Smooth muscle cell of the brain vasculature (primary cell): ENCODE measurements at places on chromosomes 2 and 18.

DNA sequence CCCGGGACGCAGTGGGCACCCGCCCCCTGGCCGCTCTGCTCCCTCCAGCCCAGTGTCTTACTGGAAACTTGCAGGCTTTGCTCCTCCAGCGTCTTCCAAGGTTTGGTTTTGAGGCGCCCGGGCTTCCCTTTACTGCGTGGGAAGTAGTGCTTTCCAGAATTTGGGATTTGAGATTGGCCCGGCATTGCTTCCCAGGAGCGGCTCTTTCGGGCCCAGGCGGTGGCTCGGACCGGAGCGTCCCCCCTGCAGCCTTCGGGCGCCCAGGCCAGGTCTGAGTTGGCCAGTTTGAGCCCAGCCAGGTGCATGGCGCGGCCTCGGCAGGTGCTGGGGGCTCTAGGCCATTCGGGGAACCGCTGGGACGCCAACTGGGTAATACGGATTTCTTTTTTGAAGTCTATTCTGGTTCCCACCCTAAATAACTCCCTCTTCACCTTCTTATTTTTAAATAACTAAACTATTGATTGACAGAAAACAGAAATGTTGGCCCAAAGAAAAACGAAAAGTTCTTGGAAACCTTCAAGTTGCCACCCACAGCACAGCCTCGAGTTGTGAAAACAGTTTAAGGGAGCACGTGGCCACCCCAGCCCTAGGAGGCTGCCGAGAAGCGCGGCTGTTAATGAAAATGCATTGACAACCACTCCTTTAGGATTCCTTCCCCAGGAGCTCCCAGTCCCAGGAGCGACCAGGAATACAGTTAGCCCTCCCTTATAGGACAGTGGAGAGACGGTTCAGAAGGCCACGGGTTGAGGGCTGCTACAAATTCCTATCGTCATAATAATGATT lies 766 bp downstream of the SNTG2 start:
- DNase-seq = no peak

- no peak for DNase-seq
These were observed 125.1 kb upstream of the EPAS1 start for GRCh38 chr2:46171996-46172546.

- no peak for DNase-seq
These were observed 592.9 kb downstream of the SUCLG1 start for GRCh38 chr2:83866211-83866610.

DNA sequence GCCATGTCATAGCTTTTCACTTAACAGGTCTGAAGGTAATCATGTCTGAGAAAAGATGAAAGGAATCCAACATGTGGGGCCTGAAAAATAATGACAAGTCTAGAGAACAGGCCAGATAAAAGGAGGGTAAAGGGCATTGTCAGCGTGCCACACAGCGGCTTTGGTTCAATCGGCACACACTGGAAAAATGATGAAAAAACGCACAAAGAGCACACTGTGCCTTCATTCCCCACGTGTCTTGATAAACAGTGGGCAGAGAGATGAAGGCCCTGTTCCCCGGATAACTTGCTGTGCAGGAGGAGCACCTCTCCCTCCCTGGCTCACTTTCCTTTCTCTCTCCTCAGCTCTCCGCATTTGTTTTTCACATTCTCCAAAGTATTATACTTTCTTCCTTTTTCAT lies 766.3 kb downstream of the TDRD15 start:
- no peak for DNase-seq

DNA sequence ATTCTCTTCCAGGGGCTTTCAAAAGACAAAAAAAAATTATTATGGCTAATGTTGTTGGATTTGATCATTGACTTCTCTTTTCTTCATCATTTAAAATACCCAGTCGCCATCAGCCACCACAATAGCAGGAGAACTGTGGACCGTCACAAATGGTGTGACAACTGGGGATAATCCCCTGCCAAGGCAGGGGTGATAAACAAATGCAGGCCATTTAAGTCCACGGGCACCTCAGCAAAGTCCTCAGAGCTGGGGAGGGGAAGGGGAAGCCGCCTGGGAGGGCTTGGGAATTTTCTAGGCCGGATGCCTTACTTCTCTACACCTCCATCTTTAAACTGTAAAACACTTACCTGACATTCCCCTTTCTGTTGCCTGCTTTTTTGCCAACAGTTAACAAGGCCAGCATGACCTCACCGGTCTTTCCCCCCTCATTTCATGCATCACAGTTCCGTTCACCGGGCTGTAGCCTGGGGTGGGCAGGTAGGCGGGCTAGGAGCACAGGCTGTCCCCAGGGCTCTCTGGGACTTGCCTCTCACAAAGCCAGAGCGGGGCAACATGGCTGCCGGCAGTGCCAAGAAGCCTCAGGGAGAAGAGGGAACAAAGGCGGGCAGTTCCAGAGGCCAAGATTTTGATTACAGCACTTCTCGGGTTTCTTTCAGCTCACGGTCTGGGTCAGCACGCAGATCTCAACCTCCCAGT lies 820.4 kb downstream of the BCL11A start:
- DNase-seq = no peak

DNA sequence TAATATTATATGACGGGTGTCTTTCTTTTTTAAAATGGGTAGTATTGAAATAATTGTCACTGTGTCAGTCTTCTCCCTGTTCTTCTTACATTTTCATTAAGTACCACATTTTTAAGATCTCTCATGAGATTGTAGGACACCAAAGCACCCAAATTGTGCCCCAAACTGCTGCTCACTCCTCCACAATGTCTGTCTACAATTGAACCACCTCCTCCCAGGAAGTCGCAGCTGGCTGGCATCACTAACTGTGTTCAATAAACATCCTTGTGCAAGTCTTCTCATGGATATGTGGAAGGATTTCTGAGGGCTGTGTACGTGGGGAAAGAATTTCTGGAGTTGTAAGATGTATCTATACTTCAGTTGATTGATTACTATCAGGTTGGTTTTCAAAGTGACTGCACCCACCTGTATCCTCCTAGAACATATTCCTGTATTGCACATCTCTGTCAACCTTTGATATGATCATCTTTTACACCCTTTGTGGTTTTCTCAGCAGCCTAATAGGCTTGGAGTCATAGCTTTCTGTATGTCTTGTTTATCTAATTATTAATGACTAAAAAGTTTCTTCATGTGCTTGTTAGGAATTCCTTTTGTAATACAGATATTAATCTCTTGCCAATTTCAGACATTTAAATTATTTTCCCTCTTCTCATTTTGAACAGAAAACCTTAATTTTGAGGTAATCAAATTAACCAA lies 774.9 kb downstream of the RNF144A start:
- DNase-seq = no peak

- no peak for DNase-seq
These were observed 35.5 kb downstream of the GKN2 start for GRCh38 chr2:68917034-68917718.

GRCh38 chr2:105180491-105180972 lies 61.0 kb upstream of the GPR45 start:
- no peak for DNase-seq

DNA sequence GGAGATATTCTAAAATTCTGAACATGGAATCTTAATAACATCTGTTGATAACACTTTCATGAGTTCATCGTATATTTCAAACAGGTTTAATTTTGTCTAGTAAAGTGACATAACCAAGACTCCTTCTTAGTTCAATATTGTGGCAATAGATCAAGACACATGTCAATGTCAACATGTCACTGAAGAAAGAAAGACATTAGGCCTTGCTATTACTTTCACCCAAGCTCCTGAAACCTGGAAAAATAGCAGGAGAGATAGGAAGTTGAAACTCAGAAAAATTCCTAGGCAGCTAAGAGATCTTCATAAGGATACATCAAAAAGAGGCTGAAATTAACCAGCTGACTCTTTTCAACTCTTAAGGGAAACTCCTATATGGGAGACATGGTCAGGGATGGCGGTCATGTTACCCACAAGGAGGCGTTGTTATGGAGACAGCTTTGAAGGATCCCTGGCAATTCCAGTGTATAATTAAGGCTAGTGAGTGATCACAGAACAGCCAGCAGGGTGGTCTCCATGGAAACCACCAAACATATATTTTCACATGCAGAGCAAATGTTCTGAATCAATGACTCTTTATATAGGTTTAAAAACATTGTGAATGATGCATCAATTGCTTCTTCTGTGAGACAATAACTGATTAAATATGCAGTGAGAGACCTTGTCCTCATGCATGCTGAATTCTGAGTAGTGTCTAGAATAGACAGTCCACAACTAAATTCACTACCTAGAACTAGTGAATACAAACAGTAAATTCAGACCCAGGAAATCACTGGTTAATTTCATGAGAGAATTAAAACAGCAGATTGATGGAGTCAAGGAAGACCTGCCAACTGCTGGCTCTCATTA lies 115.3 kb upstream of the RIOK3 start:
- DNase-seq = no peak

- DNase-seq = no peak
These were observed 16.8 kb upstream of the RHOB start for GRCh38 chr2:20430035-20430434.

- peak; percentile 74 for DNase-seq
These were observed 2.3 kb upstream of the NR4A2 start for GRCh38 chr2:156334496-156335478.

- no peak for DNase-seq
These were observed 11.4 kb upstream of the GALNT5 start for GRCh38 chr2:157245846-157246764.

DNA sequence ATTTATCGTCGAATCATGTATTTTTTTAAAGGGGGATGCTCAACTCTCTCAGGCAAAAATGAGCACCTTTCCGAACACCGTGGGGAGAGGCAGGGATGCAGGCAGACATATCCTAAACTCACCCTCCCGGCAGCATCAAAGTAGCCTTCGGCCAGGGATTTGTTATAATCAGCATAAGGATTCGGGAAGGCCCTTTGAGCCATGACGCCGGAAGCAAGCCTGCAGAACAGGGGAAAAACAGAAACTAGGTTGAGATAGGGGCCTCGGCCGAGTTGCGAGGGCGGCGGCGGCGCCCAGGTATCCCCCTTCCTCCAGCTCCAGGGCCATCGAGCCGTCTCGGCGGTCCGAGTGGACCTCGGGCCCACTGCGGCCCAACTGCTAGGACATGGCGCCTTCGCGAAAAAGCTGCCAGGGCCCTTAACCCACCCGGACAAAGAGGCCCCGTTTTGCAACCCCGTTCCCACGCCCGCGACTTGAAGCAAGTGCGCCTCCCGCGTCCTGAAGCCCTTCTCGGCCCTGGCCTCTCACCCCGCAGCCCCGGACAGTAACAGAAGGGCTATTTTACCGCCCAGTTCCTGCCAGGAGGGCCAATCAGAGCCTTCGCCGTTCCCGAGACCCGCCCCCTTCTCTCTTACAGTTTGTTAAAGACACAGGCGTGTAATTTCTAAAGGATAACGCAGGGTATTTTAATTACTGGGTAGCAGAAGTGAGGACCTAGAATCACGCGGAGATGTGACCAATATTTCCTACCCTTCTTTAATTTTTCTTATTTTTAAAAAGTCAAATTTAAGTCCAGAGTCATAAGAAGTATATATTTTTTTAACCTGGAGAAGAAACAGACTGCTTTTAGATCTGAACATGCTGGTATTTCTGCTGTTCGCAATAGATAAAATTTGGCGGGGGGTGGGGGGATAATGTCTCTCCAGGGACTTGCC lies at the start of gene LANCL1:
TSS of gene LANCL1 (minus strand) at position 566 of the 935 bp plus-strand sequence. CDS start at position 203, 363 bp downstream.
- DNase-seq = peak; percentile 74

DNA sequence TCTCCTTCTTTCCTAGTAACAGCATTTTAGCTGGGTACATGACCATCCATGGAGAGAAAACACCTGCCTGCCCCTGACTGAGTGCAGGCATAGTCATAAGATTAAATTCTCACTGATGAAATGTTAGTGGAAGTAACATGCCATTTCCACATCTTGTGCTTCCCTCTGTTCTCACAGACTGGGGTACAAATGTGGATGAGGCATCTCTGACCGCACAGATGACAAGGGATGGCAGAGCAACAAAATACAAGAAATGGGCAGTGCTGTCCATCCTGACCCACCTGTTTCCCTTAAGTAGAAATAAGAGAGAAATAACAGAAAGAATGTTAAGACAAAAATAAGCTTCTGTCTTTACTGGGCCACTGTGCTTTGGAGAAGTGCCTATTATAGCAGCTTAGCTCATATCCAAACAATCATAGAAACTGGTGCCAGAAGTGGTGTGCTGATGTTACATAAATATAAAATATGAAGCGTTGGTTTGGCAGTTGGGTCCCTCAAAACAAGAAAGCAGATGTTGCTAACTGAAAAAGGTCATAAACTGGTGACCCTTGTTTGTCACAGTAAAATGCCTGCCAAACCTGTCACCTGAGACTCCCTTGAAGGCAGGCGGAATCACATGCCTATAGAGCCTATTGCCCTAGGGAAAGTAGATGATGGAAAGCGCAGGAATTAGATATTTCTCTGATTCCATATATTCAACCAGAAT lies 72.4 kb upstream of the CCDC150 start:
- no peak for DNase-seq

- DNase-seq = no peak
These were observed 4.0 kb downstream of the IMP4 start for GRCh38 chr2:130346741-130347066.

- no peak for DNase-seq
These were observed 57.3 kb upstream of the PSMD14 start for GRCh38 chr2:161250864-161251436.

DNA sequence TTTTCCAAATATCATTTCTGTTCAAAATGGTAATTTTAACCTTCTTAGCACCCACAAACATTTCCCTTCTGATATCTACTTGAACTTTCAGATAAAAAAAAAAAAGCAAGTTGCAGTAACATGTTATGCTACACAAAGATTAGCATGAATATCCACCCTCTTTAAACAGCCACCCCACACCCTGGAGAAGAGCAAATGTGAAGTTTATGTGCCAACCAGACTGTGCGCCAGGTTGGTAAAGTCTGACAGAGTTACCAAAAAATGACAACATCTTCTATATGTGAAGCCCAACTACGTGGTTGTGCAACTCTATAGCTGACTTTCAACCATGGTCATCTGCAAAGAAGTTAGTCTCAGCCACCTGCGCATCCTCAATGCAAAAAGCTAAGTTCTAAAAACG lies 62.6 kb downstream of the BCL11A start:
- no peak for DNase-seq

DNA sequence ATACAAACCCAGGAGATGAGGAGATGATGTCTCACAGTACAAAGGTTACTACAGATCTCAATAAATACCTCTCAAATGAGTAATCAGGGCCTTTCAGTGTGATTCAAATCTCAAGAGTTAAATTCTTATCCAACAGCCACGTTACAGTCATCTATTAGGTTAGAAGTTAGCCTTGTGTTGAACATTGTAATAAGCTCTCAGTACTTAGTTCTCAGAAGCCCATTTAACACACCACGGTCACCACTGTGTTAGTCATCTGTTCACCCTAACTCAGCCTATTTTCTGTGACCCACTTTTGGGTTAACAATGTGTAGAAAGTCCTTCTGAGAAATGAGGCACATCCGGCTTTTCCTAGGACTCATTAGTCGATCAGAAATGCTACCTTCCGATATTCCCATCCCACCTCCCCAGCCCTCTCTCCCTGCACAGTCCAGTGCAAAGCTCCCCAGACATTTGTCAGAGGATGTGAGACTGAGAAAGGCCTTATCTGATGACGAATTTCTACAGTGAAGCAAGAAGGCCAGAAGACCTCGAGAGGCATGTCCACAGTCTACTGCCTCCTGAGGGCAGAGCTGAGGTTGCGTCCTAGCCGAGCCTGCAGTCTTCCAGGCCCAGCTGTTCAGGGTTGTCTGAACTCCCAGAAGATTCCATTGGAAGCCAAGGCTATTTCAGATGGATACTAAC lies 92.6 kb downstream of the ACTR2 start:
- DNase-seq = no peak

GRCh38 chr2:40208463-40208862 lies 243.4 kb downstream of the SLC8A1 start:
- no peak for DNase-seq
